ENCODE measurements at places on chromosomes 7 and 10. TPM values are rescaled to one million over a fixed set of nuclear protein-coding genes. Genes with fewer than 3 reads are reported as not detected.
A peak's percentile ranks its signal among the peaks of the same experiment; 100 is the strongest.

DNA sequence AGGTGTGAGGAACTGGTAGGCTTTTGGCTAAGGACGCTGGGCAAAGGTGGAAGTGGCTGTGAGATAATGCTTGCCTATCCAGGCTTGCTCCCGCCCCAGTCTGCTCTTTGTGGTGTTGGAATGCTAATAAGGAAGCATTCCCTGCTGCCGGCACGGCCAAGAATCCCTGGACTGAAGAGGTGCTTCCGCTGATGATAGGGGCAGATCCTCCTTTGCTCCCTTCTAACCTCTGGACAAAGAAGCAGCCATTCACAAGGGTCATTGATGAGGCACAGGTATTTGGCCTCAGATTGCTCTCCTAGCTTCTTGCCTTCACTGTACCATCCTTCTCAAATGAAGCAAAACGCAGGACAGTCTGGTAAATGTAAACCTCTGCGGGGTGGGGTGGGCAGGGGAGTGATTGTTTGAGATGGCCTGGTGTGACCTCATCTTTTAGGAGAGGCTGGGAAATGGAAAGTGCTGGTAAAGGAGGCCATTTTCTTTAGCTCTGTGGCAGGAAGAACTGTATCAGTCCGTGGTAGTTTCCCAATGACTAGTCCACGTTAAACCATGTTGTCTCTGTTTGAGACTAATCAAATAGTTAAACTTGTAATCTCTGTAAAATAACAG lies 1.7 kb downstream of the PGAM1 start:
- H3K27me3 ChIP-seq, result no peaks in the 10 kb centered on the region
- peak; percentile 60 for DNase-seq
- peak overlapping the region; percentile 98 for H3K4me3 ChIP-seq
- H3K27ac ChIP-seq, result peak overlapping the region; percentile 93
- peaks cover 61% of the 10 kb centered on the region for H3K4me1 ChIP-seq

AZGP1 gene
- 5.0 TPM for total RNA-seq

DNA sequence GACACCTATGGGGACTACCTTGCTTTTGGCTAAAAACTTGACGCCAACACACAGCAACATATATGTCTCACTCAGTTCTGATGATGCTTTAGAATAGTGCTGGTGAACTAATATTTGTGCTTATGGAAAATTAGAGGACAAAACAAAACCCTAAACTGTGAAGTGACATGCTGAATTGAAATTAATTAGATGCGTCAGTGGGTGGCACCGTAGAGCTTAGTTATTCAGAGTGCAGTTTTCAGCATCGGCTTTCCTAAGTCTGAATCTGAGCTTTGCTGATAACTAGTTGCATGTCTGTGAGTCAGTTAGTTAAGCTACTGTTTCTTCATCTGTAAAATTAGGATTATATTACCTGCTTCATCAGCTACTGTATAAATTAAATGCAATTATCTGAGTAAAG lies 245.0 kb upstream of the SORCS1 start:
- no peaks in the 10 kb centered on the region for H3K27me3 ChIP-seq
- no peak overlapping the region for H3K27ac ChIP-seq
- no peaks in the 10 kb centered on the region for H3K36me3 ChIP-seq
- DNase-seq, result peak; percentile 18
- H3K4me3 ChIP-seq, result no peak overlapping the region

BMS1 gene
- total RNA-seq, result 11.1 TPM

C10orf105 gene
- 1.0 TPM for total RNA-seq

- no peaks in the 10 kb centered on the region for H3K4me1 ChIP-seq
- no peaks in the 10 kb centered on the region for H3K27me3 ChIP-seq
- no peak overlapping the region for H3K27ac ChIP-seq
- no peak for DNase-seq
- H3K4me3 ChIP-seq, result no peak overlapping the region
- H3K36me3 ChIP-seq, result no peaks in the 10 kb centered on the region
These were observed 326.9 kb downstream of the GPAM start for GRCh38 chr10:111856631-111857030.

BBIP1 gene
- total RNA-seq, result 30.4 TPM

BAMBI gene
- total RNA-seq, result 24.7 TPM

PDZD7 gene
- 0.58 TPM for total RNA-seq

- no peak overlapping the region for H3K27ac ChIP-seq
- no peak for DNase-seq
- H3K36me3 ChIP-seq, result no peaks in the 10 kb centered on the region
- peaks cover 5% of the 10 kb centered on the region for H3K4me1 ChIP-seq
- no peaks in the 10 kb centered on the region for H3K27me3 ChIP-seq
These were observed 159.3 kb downstream of the LYZL1 start for GRCh38 chr10:29448125-29448524.

GRCh38 chr10:131725581-131726069 lies 175.2 kb upstream of the PPP2R2D start:
- no peak for DNase-seq
- H3K4me3 ChIP-seq, result no peak overlapping the region
- peaks cover 10% of the 10 kb centered on the region for H3K4me1 ChIP-seq
- H3K27me3 ChIP-seq, result peaks cover 44% of the 10 kb centered on the region
- H3K36me3 ChIP-seq, result no peaks in the 10 kb centered on the region

LIPM gene
- total RNA-seq, result not detected

DNA sequence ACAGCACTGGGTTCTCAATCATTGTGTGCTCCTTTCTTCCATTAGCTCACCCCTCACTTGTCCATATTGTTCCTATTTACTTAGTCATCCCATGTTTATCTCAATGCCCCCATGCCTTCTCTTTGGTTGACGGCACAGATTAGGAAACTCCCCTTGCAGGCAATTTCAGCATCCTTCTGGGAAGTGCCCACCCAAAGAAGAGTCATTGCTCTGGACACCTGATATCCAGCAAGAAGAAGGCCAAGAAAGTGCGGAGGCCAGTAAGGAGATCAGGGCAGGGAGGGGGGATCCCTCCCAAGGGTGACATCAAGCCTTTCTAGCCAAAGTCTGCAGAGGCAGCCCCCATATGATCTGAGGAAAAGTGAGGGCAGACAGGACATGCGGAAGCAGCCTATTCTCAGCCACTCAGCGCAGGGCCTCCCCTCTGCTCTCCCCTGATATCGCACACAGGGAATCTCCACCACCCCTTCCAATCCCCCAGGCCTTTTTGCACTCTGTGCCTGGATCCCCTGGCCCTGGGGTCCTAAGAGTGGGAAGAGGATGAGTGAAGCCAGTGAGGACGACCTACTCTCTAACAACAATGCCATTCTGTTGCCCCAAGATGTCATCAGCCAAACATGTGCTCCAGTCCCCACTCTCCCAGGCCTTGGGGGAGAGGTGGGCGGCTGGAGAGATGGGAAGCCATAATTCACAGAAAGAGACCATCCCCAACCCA lies 1.8 kb downstream of the TRPV6 start:
- no peaks in the 10 kb centered on the region for H3K4me1 ChIP-seq
- peaks cover 28% of the 10 kb centered on the region for H3K27me3 ChIP-seq
- H3K36me3 ChIP-seq, result no peaks in the 10 kb centered on the region
- H3K27ac ChIP-seq, result no peak overlapping the region

GRCh38 chr10:72124989-72125388 lies 36.6 kb upstream of the SPOCK2 start:
- peak; percentile 82 for DNase-seq
- H3K27ac ChIP-seq, result no peak overlapping the region
- H3K4me1 ChIP-seq, result no peaks in the 10 kb centered on the region
- H3K4me3 ChIP-seq, result no peak overlapping the region
- no peaks in the 10 kb centered on the region for H3K27me3 ChIP-seq

TAS2R41 gene
- total RNA-seq, result not detected

DNA sequence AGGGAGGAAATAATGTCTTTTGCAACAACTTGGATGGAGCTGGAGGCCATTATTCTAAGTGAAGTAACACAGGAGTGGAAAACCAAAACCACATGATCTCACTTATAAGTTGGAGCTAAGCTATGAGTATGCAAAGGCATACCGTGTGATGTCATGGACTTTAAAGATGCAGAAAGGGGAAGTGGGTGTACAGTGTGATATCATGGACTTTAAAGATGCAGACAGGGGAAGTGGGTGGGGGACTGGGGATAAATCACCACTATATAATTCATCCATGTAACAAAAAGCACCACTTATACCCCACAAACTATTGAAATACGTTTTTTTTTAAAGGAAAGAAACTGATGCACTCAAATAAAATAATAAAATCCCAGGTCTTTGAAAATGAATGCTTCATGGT lies 29.5 kb downstream of the LYZL2 start:
- no peak overlapping the region for H3K4me3 ChIP-seq
- no peaks in the 10 kb centered on the region for H3K27me3 ChIP-seq
- H3K36me3 ChIP-seq, result no peaks in the 10 kb centered on the region
- no peak for DNase-seq
- peaks cover 6% of the 10 kb centered on the region for H3K4me1 ChIP-seq

PAPOLB gene
- total RNA-seq, result 0.17 TPM

DNA sequence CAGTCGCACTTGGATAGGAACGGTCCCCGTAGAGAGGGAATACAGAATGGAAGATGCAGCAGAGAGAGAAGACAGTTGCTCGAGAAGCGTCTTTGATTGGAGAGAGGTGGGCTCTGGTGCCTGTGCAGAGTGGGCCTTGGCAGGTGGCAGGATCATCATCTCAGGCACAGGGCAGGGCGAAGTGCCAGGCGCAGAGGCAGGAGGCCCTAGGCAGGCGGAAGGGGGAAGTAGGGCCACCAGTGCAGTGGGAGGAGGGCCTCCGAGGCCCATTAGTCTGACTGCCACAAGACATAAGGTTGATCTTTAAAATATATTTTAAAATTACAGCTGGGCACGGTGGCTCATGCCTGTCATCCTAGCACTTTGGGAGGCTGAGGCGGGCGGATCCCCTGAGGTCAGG lies 10.1 kb downstream of the CARD11 start:
- H3K36me3 ChIP-seq, result no peaks in the 10 kb centered on the region
- DNase-seq, result no peak
- peaks cover 10% of the 10 kb centered on the region for H3K27me3 ChIP-seq
- H3K27ac ChIP-seq, result no peak overlapping the region
- H3K4me1 ChIP-seq, result no peaks in the 10 kb centered on the region
- no peak overlapping the region for H3K4me3 ChIP-seq

DNA sequence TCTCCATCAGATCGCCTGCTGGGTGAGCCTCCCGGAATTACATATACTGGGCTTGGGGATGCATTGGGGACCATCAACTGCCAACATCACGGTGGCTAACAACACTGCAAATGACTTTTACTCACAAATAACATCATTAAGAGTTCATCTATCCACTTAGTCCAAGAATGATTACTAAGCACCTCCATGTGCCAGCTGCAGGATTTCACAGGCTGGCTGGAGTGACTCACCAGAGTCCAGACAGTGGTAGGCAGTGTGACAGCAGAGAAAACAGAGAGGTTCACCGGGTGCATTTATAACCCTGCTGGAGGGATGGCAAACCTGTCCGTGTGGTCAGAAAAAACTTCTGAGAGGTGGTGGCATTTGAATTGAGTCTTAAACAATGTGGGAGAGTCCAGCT lies 3.2 kb upstream of the IGFBP3 start:
- no peak for DNase-seq
- peaks cover 25% of the 10 kb centered on the region for H3K27me3 ChIP-seq
- peaks cover 32% of the 10 kb centered on the region for H3K4me1 ChIP-seq
- no peak overlapping the region for H3K27ac ChIP-seq
- no peak overlapping the region for H3K4me3 ChIP-seq

GRCh38 chr7:48096273-48096672 lies 7.2 kb downstream of the UPP1 start:
- no peaks in the 10 kb centered on the region for H3K27me3 ChIP-seq
- no peaks in the 10 kb centered on the region for H3K36me3 ChIP-seq
- no peak overlapping the region for H3K4me3 ChIP-seq
- peaks cover 91% of the 10 kb centered on the region for H3K4me1 ChIP-seq
- DNase-seq, result no peak

DNA sequence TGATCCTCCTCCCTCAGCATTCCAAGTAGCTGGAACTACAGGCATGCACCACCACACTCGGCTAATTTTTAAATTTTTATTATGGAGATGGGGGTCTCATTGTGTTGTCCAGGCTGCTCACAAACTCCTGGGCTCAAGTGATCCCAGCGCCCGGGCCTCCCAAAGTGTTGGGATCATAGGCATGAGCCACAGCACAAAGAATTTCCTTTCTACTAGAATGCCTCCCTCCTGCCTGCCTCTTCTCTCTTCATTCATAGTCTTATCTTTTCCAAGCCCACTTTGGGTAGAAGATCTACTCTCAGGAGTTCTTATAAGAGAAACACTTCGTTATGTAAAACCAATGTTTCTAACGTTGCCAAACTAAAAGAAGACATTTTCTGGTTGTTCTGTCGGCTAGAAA lies 144.1 kb downstream of the LRRC4 start:
- H3K4me1 ChIP-seq, result peaks cover 19% of the 10 kb centered on the region
- no peak overlapping the region for H3K27ac ChIP-seq
- no peaks in the 10 kb centered on the region for H3K36me3 ChIP-seq
- DNase-seq, result no peak

- H3K4me1 ChIP-seq, result no peaks in the 10 kb centered on the region
- no peaks in the 10 kb centered on the region for H3K36me3 ChIP-seq
- no peak overlapping the region for H3K4me3 ChIP-seq
- H3K27ac ChIP-seq, result no peak overlapping the region
- no peaks in the 10 kb centered on the region for H3K27me3 ChIP-seq
These were observed 17.0 kb downstream of the ITIH5 start for GRCh38 chr10:7649673-7650300.

GRCh38 chr7:84122582-84123360 lies 71.8 kb downstream of the SEMA3A start:
- H3K36me3 ChIP-seq, result no peaks in the 10 kb centered on the region
- no peaks in the 10 kb centered on the region for H3K4me1 ChIP-seq
- DNase-seq, result no peak
- H3K27ac ChIP-seq, result no peak overlapping the region

RAPGEF5 gene
- total RNA-seq, result 64.6 TPM

ADRB1 gene
- total RNA-seq, result 11.7 TPM

DNA sequence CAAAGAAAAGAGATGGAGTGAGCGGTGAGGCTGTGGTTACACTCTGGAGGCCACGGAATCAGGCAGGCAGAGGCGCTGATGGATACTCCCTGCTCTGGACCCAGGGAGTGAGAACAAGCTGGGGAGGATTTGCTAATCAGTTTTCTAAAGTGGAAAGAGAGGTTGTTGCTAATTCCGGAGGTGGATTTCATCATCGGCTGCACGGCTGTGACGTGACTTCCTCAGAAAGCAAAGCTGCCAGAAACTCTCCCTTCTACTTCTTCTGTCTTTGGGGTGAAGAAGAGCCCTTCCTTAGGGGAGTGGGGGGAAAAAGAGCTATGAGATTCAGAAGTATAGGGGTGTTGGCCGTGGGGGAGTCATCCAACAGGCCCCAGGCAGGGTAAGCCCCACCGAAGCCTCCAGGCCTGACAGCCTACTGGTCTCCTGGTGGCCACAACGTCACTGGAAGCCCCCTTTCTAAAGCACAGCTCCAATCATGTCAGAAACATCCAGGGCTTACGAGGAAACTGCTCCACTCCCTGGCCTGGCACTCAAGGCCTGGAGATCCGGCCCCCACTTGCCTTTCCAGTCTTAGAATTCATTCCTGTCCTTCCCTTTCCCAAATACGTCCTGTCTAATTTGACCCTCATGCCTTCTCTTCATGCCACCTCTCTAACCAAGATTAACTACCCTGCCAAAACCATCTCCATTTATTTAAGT lies 114.5 kb downstream of the HIP1 start:
- DNase-seq, result no peak
- peaks cover 12% of the 10 kb centered on the region for H3K4me1 ChIP-seq
- peak overlapping the region; percentile 92 for H3K27ac ChIP-seq
- no peaks in the 10 kb centered on the region for H3K36me3 ChIP-seq
- no peaks in the 10 kb centered on the region for H3K27me3 ChIP-seq
- H3K4me3 ChIP-seq, result no peak overlapping the region
